Endothelial cell (in vitro differentiated cells): ENCODE measurements at places on chromosomes 13 and 19.

- no peak overlapping the region for H3K4me3 ChIP-seq
- peaks cover 3% of the 10 kb centered on the region for H3K27me3 ChIP-seq
- DNase-seq, result no peak
- H3K27ac ChIP-seq, result no peak overlapping the region
- peaks cover 5% of the 10 kb centered on the region for H3K36me3 ChIP-seq
Observed at GRCh38 chr19:10219678-10220077, 11.5 kb downstream of the S1PR2 start.

- H3K36me3 ChIP-seq, result peaks cover 79% of the 10 kb centered on the region
- no peak for DNase-seq
- peaks cover 15% of the 10 kb centered on the region for H3K27me3 ChIP-seq
- peak overlapping the region; percentile 60 for H3K4me3 ChIP-seq
Observed at GRCh38 chr19:23093832-23094231, 23.0 kb upstream of the ZNF730 start.

DNA sequence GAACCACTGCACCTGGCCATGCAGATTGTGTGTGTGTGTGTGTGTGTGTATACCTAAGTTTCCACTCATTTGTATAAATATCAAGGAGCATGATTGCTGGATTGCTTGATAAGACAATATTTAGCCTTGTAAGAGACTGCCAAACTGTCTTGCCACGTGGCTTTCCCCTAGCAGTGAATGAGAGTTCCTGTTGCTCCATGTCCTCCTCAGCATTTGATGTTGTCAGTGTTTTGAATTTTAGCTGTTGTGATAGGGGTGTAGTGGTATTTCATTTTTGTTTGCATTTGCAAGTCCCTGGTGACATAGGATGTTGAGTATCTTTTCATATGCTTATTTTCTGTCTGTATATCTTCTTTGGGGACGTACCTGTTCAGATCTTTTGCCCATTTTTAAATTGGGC is 99.0 kb upstream of the ZNF536 start:
- H3K27ac ChIP-seq, result no peak overlapping the region
- no peak overlapping the region for H3K4me3 ChIP-seq
- no peak for DNase-seq
- H3K4me1 ChIP-seq, result no peaks in the 10 kb centered on the region

GRCh38 chr19:3026768-3027167 is 2.3 kb downstream of the TLE2 start:
- H3K4me3 ChIP-seq, result no peak overlapping the region
- no peaks in the 10 kb centered on the region for H3K36me3 ChIP-seq
- no peak overlapping the region for H3K27ac ChIP-seq
- H3K4me1 ChIP-seq, result peaks cover 10% of the 10 kb centered on the region
- peaks cover 25% of the 10 kb centered on the region for H3K27me3 ChIP-seq
- no peak for DNase-seq

- no peak for DNase-seq
- H3K36me3 ChIP-seq, result no peaks in the 10 kb centered on the region
- H3K4me1 ChIP-seq, result no peaks in the 10 kb centered on the region
- no peak overlapping the region for H3K4me3 ChIP-seq
- peaks cover 11% of the 10 kb centered on the region for H3K27me3 ChIP-seq
- H3K27ac ChIP-seq, result no peak overlapping the region
Observed at GRCh38 chr19:33297401-33298145, 4.8 kb downstream of the CEBPA start.

- no peak overlapping the region for H3K4me3 ChIP-seq
- no peaks in the 10 kb centered on the region for H3K27me3 ChIP-seq
- no peak overlapping the region for H3K27ac ChIP-seq
- no peak for DNase-seq
Observed at GRCh38 chr13:104204177-104204576, 1138.0 kb upstream of the SLC10A2 start.
